Gastrocnemius medialis (tissue), 4 donors: ENCODE measurements at places on chromosomes 2 and 18.

GRCh38 chr2:43459446-43460173 lies 136.2 kb downstream of the THADA start:
- DNase-seq, result no peak

DNA sequence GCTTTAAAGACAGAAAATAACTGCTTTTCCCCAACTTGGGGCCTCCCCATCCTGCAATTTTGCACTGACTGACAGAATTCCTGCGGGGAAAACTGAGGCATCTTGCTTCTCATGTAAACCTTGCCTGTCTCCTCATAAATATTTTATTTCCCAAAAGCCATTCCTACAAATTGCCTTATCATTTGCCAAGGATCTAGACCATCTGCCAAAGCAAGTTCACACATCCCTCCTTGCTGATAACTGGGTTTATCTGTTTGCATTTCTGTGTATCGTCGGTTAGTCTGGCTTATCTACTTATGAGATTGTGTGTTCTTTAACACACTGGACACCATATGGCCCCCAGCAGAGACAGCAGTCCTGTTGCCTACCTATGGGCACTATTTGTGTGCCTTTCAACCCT lies 3.0 kb upstream of the CNGA3 start:
- no peak for DNase-seq

DNA sequence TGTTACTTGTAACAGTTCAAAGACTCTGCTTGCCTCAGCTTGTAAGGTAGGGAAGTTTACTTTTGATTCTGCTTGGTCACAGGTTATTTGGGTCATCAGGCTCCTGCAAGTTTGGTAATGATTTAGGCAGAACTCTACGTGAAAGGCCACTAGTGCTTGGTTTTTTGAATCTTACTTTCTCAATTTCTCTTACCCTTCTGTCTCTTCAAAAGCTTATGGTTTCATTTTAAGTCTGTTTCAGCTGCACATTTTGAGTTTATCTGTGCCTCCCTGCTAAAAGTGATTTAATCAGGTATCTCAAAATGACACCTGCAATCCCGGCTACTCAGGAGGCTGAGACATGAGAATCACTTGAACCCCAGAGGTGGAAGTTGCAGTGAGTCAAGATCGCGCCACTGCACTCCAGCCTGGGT lies 26.3 kb upstream of the MOCOS start:
- DNase-seq, result no peak

- DNase-seq, result no peak
Observed at GRCh38 chr18:40031435-40031834, 1923.6 kb upstream of the PIK3C3 start.

GRCh38 chr2:188292348-188293239 lies 920 bp downstream of the GULP1 start:
- DNase-seq, result peak; percentile 52

GRCh38 chr2:54725343-54726099 lies 2.1 kb downstream of the EML6 start:
- DNase-seq, result no peak

GRCh38 chr2:215884451-215885087 lies 128.8 kb downstream of the MREG start:
- no peak for DNase-seq

- DNase-seq, result no peak
Observed at GRCh38 chr2:67466734-67467133, 69.6 kb downstream of the ETAA1 start.

DNA sequence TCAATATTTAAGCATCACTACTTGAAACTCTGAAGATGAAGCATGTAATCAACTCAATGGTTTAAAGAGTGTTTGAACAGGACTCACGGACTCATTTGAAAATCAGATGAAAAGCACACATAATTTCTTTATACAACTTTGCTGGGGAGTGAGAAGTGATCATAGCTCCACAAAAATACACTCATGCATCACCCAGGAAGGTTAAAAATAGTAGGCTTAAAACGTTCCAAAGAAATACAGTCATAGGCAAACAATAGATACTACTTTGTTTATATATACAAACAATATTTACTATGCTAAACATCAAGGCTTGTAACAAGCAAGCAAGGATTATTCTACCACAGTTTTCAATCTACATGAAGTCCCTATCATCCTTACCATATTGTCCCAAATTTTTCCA lies 11.6 kb downstream of the HNRNPLL start:
- DNase-seq, result no peak
